ENCODE measurements at places on chromosomes 4 and X.

- DNase-seq = no peak
Observed at GRCh38 chr4:25670991-25671390, 15.3 kb downstream of the SLC34A2 start.

DNA sequence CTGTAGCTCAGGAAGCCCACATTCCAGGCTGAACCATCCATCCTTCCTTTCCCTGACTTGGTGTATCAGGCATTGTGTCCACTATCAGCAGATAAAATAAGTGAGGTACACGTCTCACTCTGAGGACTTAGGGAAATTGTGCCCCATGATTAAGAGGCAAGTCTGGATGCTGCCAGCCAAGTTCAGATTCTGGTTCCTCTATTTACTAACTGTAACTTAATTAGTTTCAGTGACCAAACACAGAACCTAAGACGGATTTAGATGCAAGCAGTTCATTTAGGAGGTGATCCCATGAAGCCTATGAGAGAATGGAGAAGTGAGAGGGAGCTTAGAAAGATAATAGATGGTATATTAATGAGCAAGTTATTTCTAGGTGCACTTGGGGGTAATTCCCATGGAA, 56.6 kb upstream of the PACRGL start:
- DNase-seq = no peak

DNA sequence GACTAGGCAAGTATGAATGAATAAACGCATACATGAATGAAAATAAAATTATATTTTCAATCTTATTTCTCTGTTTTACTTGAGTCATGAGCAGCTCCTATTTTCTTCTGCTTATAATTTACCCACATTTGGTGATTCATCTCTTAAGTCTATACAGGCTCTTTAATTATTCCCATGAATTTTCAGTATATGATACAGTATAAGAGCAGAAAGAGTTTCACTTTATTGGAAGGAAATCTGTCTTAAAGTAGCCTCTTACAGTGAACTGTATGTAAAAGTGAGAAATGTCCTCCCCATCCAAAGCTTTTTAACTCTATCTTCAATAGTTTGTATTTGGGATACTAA, 50.8 kb downstream of the TMEM165 start:
- DNase-seq = no peak

GRCh38 chr4:73259571-73260090, 1.0 kb upstream of the ANKRD17 start:
- DNase-seq = peak; percentile 56

DNA sequence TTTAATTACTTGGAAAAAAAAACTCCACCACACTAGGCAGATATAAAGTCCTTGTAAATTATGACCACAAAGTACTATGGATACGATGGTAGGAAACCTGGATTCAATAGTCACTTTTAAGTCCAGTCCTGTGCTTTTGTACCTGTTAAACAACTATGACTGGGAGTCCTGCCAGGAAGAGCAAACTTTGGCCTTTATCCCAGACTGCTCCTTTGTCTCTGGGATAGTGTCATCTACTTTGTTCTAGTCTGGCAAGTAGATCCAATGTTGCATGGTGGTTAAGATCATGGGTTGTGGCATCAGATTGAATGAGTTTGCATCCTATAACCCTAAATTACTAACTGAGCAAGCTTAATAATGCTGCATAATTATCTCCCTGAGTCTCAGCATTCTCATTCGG, 175.3 kb upstream of the FGF13 start:
- DNase-seq = no peak

DNA sequence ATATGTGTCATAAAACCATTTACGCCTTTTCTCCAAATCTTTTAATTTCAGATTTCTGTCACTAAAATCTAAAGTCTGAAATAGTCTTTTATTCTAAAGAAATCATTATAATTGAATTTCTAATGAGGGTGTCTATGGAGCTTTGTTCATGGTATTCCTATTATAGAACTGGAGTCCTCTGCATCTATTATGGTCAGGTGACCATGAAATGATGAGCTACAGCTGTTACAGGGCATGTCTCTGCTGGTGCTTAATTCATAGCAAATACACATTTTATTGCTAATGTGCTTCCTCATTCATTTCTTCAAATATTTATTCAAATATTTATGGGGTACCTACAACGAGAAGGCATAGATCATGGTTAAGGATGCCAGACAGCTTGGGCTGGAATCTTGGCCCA, 126.1 kb downstream of the NAA11 start:
- DNase-seq = no peak

Measured in CD4-positive, alpha-beta T cell (primary cell).